ENCODE measurements at places on chromosomes 7 and 10.

DNA sequence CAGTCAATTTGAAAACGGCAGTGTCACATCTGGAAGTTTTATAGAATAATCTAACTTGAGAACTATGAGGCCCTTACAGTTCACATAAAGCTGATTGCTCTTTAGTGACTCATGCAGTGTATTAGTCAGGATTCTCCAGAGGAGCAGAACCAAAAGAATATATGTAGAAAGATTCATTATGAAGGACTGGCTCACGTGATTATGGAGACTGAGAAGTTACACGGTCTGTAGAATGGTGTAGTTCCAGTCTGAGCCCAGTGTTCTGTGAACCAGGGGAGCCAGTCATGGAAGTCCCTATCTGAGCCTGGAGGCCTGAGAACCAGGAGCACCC, 21.5 kb downstream of the RBM33 start:
- DNase-seq, result no peak

GRCh38 chr7:131183611-131184119, 144.0 kb upstream of the MKLN1 start:
- DNase-seq, result peak; percentile 36

DNA sequence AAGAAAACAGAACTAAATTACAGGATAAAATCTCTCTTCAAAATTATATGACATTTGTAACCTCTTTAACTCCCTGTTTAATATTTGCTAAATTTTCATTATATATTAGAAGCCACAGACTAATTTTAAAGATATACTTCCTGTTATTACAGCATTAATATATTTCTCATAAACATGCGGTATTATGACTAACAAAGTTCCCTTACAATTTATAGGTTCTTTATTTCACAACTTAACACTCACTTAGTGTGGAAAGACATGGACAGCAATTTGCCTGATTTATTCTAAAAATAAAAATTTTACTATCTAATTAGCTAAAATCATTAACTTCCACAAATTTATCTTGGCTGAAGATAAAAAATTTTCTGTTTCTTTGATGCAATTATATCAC, 29.0 kb downstream of the CTNNA3 start:
- no peak for DNase-seq

- no peak for DNase-seq
These were observed 25.0 kb downstream of the IFIT3 start for GRCh38 chr10:89352802-89353201.

GRCh38 chr7:114540291-114540690, 125.7 kb downstream of the FOXP2 start:
- DNase-seq, result no peak

- no peak for DNase-seq
These were observed 232.0 kb downstream of the VTI1A start for GRCh38 chr10:112678987-112679386.

DNA sequence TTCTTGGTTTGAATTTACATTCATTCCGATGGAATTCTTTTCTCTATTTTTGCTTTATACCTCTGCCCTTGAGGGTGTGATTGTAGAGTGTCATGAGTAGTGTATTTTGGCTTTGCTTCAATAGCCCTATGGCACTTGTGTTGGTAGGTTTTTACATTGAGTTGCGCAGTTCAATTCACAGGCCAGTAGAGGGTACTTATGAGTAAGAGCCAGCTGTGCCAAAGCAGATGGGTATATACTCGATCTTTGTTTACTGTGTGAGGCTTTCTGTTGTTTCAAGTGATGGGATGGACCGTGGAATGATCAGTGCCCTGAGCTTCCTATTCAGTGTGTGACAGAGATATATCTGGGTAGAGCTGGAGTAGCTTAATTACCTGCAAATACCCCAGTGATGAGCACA, 4.3 kb upstream of the AKR1C3 start:
- DNase-seq, result peak; percentile 38

GRCh38 chr10:118210276-118210675, 131.8 kb downstream of the FAM204A start:
- no peak for DNase-seq

- no peak for DNase-seq
These were observed 101.5 kb upstream of the ANKRD1 start for GRCh38 chr10:91022390-91022789.

GRCh38 chr10:96924861-96925260, 92.8 kb downstream of the LCOR start:
- no peak for DNase-seq

GRCh38 chr7:128940494-128941322, 3.0 kb downstream of the IRF5 start:
- DNase-seq, result peak; percentile 94

GRCh38 chr7:123367484-123368122, 166.8 kb downstream of the IQUB start:
- peak; percentile 63 for DNase-seq
